ENCODE measurements at places on chromosomes 5 and 9. TPM values are rescaled to one million over a fixed set of nuclear protein-coding genes. Genes with fewer than 3 reads are reported as not detected.

DNA sequence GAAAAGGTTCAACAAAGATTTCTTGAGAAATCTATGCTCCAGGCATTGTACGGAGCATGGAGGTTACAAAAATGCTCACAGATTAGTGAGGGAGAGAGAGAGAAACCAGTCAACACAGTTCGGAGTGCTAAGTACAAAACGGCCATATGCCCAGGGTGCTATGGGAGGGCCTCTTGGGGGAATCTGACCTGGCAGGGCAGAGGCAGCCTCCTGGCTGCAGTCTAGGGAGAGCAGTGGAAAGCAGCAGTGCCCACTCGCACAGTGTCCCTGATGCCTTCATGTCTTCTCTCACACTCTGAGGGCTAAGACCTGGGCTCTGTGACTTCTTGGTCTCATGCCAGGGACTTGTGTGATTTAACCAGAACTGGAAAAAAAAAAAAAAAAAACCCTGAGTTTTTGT is 29.8 kb upstream of the SMC5 start:
- H3K4me1 ChIP-seq: no peaks in the 10 kb centered on the region
- H3K36me3 ChIP-seq: no peaks in the 10 kb centered on the region
- no peak overlapping the region for H3K27ac ChIP-seq
- no peaks in the 10 kb centered on the region for H3K27me3 ChIP-seq
- no peak overlapping the region for H3K4me3 ChIP-seq

Gene NPDC1
- 67.5 TPM for total RNA-seq

Gene SLC6A18
- not detected for total RNA-seq

- H3K36me3 ChIP-seq: no peaks in the 10 kb centered on the region
- no peak overlapping the region for H3K27ac ChIP-seq
- no peak for DNase-seq
- no peaks in the 10 kb centered on the region for H3K4me1 ChIP-seq
- H3K27me3 ChIP-seq: no peaks in the 10 kb centered on the region
- no peak overlapping the region for H3K4me3 ChIP-seq
Measured at GRCh38 chr9:130901498-130902203, 5.0 kb upstream of the QRFP start.

GRCh38 chr5:56429110-56429561 is 196.0 kb upstream of the ANKRD55 start:
- no peaks in the 10 kb centered on the region for H3K36me3 ChIP-seq
- no peak overlapping the region for H3K27ac ChIP-seq
- H3K4me3 ChIP-seq: no peak overlapping the region
- no peaks in the 10 kb centered on the region for H3K4me1 ChIP-seq
- H3K27me3 ChIP-seq: no peaks in the 10 kb centered on the region

Gene TMEM232
- total RNA-seq: 4.2 TPM

Gene PCDHB16
- 12.3 TPM for total RNA-seq

Gene NIPAL4
- 12.0 TPM for total RNA-seq

GRCh38 chr5:35138232-35138631 is 90.5 kb upstream of the AGXT2 start:
- no peak overlapping the region for H3K4me3 ChIP-seq
- H3K27me3 ChIP-seq: no peaks in the 10 kb centered on the region
- peaks cover 20% of the 10 kb centered on the region for H3K4me1 ChIP-seq
- H3K36me3 ChIP-seq: no peaks in the 10 kb centered on the region
- DNase-seq: no peak

DNA sequence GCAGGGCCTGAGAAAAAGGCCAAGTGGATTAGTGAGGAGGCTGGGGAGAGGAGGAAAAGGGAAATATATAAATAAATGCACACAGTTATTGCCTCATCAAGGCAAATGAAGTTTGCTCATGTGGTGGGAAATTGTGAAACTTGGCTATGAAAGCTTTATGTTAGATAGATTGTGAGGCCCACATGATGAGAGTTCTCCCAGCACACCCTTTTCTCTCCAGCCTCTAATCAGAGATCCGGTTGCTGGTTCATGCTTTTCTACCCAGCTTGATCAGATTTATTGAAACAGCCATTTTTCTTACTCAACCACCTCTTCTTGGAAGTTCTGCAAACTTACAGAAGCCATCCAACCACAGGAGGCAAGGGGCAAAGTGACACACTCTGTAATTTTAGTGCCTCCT is 125.8 kb upstream of the KLF4 start:
- H3K36me3 ChIP-seq: no peaks in the 10 kb centered on the region
- H3K27ac ChIP-seq: peak overlapping the region; percentile 22
- no peak for DNase-seq
- H3K27me3 ChIP-seq: no peaks in the 10 kb centered on the region
- no peak overlapping the region for H3K4me3 ChIP-seq

DNA sequence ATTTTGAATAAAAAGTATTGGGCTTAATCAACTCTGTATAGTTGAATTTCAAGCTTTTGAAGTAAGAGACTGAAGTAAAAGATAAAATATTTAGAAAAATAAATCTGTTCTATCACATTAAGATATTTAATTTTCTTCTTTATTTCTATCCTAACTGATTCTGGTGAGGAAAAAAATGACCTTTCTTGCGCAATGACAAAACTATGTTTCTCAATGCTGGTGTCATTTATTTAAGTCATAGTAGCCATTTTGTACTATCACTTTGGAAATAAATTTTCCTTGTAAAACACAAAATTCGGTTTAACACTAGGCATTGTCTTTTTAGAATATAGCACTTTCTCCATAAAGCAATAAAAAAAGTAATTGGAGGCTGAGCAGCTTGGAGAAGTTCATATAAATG is 728.0 kb downstream of the CDH9 start:
- H3K4me1 ChIP-seq: no peaks in the 10 kb centered on the region
- H3K27ac ChIP-seq: no peak overlapping the region
- H3K27me3 ChIP-seq: no peaks in the 10 kb centered on the region
- H3K4me3 ChIP-seq: no peak overlapping the region
- no peak for DNase-seq

- H3K27ac ChIP-seq: no peak overlapping the region
- no peak for DNase-seq
- H3K4me1 ChIP-seq: no peaks in the 10 kb centered on the region
- H3K27me3 ChIP-seq: no peaks in the 10 kb centered on the region
- no peaks in the 10 kb centered on the region for H3K36me3 ChIP-seq
Measured at GRCh38 chr5:15472116-15472515, 27.9 kb upstream of the FBXL7 start.

Gene OLFML2A
- total RNA-seq: 39.3 TPM

DNA sequence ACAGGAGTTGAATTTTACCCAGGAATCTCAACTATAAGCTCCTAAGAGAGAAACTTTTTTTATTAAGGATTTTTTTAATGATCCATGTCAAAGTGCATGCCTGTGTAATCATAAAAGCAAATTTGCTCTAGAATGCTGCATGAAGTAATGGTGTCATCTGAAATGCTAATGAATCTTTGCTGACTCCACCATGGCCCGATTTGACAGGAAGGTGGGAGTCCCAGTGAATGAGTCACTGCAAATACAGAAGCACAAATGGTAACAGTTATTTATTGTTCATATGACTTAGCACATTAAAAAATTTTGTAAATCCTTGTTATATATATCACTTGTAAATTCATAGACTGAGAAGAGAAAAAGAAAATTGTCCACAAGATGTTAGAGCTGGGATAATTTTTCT is 341.3 kb downstream of the RASEF start:
- no peaks in the 10 kb centered on the region for H3K4me1 ChIP-seq
- no peak overlapping the region for H3K4me3 ChIP-seq
- no peaks in the 10 kb centered on the region for H3K27me3 ChIP-seq
- no peaks in the 10 kb centered on the region for H3K36me3 ChIP-seq
- H3K27ac ChIP-seq: no peak overlapping the region
- no peak for DNase-seq

Gene C5orf52
- total RNA-seq: not detected

Gene GHR
- total RNA-seq: 16.7 TPM

Gene TAF1L
- total RNA-seq: not detected

GRCh38 chr5:89729623-89730301 is 679.8 kb downstream of the CETN3 start:
- no peaks in the 10 kb centered on the region for H3K36me3 ChIP-seq
- no peak overlapping the region for H3K27ac ChIP-seq
- no peak overlapping the region for H3K4me3 ChIP-seq
- no peaks in the 10 kb centered on the region for H3K27me3 ChIP-seq

Gene BTNL3
- total RNA-seq: not detected

DNA sequence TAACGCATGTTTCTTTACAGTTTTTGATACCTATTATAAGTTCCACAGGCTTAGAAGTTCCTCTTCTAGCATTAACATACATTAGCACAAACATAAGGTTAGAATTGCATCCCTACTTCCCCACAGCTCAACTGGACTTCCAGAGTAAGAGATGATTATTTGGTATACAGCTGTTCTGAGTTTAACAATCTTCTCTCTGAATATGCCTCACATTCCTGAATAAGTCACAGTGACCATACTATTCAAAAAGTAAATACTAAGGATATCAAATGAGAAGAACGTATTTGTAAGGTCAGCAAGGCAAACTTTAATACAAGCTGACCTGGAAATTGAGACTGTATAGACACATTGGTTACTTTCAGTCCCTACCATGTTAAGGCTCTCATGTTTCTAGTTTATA is 21.3 kb downstream of the NR6A1 start:
- no peak overlapping the region for H3K4me3 ChIP-seq
- no peak for DNase-seq
- no peaks in the 10 kb centered on the region for H3K27me3 ChIP-seq

Gene FGFR4
- 12.0 TPM for total RNA-seq

- no peaks in the 10 kb centered on the region for H3K36me3 ChIP-seq
- peaks cover 10% of the 10 kb centered on the region for H3K4me1 ChIP-seq
- no peak overlapping the region for H3K4me3 ChIP-seq
- no peak overlapping the region for H3K27ac ChIP-seq
- DNase-seq: no peak
- no peaks in the 10 kb centered on the region for H3K27me3 ChIP-seq
Measured at GRCh38 chr9:2785060-2785950, 58.6 kb downstream of the PUM3 start.

DNA sequence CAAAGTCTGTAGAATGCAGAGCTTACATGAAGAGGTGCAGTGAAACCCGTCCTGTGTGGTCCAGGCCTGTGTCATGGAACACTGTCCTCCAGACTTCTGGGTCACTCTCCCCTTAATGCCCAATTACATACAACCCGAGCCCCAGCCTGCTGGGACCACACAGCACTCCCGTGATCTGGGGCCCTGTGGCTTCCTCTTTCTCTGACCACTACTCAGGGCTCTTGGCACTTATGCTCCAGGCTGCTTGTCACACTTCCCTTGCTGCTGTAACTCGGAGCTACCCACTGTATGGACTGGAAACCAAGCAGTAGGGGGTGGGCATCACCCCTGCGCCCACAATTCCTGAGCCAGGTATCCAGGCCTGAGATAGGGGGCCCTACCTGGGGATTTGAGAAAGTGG is 10.3 kb upstream of the IL3 start:
- no peaks in the 10 kb centered on the region for H3K36me3 ChIP-seq
- H3K4me1 ChIP-seq: no peaks in the 10 kb centered on the region
- no peaks in the 10 kb centered on the region for H3K27me3 ChIP-seq
- H3K27ac ChIP-seq: no peak overlapping the region
- DNase-seq: no peak

Gene FOXD4
- total RNA-seq: not detected

GRCh38 chr9:132670457-132671391 is at the start of gene GTF3C4:
GTF3C4 (plus strand) TSS chr9:132670464; CDS start chr9:132670599, 135 bp downstream.
- no peaks in the 10 kb centered on the region for H3K36me3 ChIP-seq
- H3K27me3 ChIP-seq: no peaks in the 10 kb centered on the region
- H3K4me1 ChIP-seq: peaks cover 52% of the 10 kb centered on the region
- DNase-seq: no peak

- H3K27ac ChIP-seq: no peak overlapping the region
- H3K4me3 ChIP-seq: no peak overlapping the region
- DNase-seq: no peak
- H3K4me1 ChIP-seq: no peaks in the 10 kb centered on the region
- no peaks in the 10 kb centered on the region for H3K36me3 ChIP-seq
Measured at GRCh38 chr5:139816566-139816965, 21.0 kb downstream of the PSD2 start.

- no peak overlapping the region for H3K4me3 ChIP-seq
- H3K4me1 ChIP-seq: no peaks in the 10 kb centered on the region
- no peaks in the 10 kb centered on the region for H3K27me3 ChIP-seq
Measured at GRCh38 chr5:43837996-43838395, 235.0 kb downstream of the NNT start.

DNA sequence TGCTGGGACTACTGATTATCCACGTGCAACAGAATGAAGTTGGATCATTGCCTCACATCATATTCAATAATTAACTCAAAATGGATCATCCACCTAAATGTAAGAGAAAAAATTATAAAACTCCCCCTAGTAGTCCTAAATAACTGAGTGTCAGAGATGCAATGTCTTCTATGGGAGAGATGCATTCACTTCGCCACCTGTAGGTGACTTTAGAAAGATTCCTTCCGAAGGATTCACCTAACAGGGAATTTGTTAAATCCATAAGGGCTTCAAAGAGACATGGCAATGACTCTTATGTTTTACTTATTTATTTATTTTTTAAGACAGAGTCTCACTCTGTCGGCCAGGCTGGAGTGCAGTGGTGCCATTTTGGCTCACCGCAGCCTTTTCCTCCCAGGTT is 526.0 kb downstream of the MTRR start:
- no peaks in the 10 kb centered on the region for H3K27me3 ChIP-seq
- H3K36me3 ChIP-seq: no peaks in the 10 kb centered on the region
- no peak overlapping the region for H3K4me3 ChIP-seq
- DNase-seq: no peak
- H3K4me1 ChIP-seq: no peaks in the 10 kb centered on the region
- no peak overlapping the region for H3K27ac ChIP-seq

Gene EEIG1
- 30.9 TPM for total RNA-seq

Gene PCDHB11
- 2.2 TPM for total RNA-seq

DNA sequence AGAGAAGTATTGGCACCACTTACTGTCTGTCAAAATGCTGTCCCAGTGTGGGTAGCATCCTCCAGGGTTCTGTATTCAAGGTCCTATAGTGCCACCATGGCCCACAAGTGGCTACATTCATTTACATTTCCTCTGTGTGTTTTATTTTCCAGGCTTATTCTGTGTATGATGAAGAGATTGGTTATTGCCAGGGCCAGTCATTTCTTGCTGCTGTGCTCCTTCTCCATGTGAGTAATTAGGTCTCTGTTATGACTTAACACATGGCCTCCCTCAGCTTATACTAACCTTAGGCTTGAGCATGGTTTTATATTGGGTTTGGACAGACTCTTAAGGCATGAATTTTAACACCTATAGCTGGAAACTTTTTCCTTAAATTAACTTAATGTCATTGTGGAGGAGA is 36.7 kb downstream of the GPR21 start:
- no peak for DNase-seq
- no peaks in the 10 kb centered on the region for H3K27me3 ChIP-seq
- peaks cover 41% of the 10 kb centered on the region for H3K36me3 ChIP-seq

Gene IFNA2
- total RNA-seq: not detected

- no peaks in the 10 kb centered on the region for H3K27me3 ChIP-seq
- no peak for DNase-seq
- H3K4me1 ChIP-seq: no peaks in the 10 kb centered on the region
- no peak overlapping the region for H3K27ac ChIP-seq
- no peak overlapping the region for H3K4me3 ChIP-seq
Measured at GRCh38 chr5:78763659-78764189, 115.2 kb upstream of the LHFPL2 start.

GRCh38 chr9:114467226-114467750 is 38.0 kb downstream of the WHRN start:
- no peak overlapping the region for H3K4me3 ChIP-seq
- no peaks in the 10 kb centered on the region for H3K27me3 ChIP-seq
- no peaks in the 10 kb centered on the region for H3K4me1 ChIP-seq
- DNase-seq: no peak
- H3K36me3 ChIP-seq: no peaks in the 10 kb centered on the region

Gene IQGAP2
- total RNA-seq: 8.6 TPM

- no peaks in the 10 kb centered on the region for H3K27me3 ChIP-seq
- H3K4me1 ChIP-seq: peaks cover 28% of the 10 kb centered on the region
- no peak for DNase-seq
- no peak overlapping the region for H3K27ac ChIP-seq
- no peaks in the 10 kb centered on the region for H3K36me3 ChIP-seq
- H3K4me3 ChIP-seq: no peak overlapping the region
Measured at GRCh38 chr5:172008689-172009141, 2.3 kb upstream of the FBXW11 start.
